ENCODE measurements at places on chromosomes 5 and 9.

DNA sequence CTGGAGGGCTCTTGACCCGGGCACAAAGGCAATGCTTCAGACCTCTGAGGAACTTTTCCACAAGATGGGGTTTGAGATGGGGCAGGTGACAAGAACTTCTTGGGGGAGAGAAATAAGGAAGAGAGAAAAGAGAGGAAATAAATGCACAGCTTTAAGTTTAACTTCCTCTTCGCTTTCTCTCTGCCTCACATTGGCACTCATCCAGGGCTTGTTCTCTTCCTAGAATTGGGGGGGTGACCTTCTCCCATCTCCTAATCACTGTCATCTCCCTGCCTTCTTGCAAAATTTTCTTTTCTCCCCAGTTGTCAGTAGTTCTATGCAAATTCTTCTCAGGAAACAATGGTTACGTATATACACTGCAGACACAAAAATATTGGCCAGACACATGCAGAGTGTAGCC is 19.1 kb upstream of the ADCY2 start:
- DNase-seq, result no peak

DNA sequence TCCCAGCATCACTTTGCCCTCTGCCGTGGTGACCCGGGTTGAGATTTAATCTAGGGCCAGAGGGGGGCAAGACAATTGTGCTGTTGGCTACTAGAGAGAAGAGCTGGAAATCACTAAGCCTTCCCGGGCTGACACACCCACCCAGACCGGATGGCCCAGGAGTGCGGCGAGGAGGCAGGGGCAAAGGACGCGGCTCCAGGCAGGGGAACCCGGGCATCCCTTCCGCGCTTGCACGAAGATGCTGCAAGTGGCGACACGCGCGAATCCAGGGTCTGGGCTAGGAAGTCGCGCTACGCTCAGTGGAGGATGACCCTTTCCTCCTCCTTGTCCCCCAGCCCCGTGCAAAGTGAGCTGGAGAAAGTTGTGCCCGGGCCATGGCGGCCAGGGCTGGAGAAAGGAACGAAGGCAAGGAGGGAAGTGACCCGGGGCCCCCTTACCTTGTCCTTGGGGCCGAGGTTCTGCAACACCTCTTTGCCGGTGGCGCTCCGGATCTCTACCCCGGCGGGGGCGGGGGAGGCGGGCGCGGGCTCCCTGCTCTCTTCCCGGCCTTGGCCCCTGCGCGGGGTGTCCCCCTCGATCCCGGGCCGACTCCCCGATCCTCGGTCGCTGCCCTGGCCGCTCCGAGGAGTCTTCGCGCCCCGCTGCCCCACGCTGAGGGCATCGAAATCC is 693 bp downstream of the DPYSL3 start:
- DNase-seq, result no peak

DNA sequence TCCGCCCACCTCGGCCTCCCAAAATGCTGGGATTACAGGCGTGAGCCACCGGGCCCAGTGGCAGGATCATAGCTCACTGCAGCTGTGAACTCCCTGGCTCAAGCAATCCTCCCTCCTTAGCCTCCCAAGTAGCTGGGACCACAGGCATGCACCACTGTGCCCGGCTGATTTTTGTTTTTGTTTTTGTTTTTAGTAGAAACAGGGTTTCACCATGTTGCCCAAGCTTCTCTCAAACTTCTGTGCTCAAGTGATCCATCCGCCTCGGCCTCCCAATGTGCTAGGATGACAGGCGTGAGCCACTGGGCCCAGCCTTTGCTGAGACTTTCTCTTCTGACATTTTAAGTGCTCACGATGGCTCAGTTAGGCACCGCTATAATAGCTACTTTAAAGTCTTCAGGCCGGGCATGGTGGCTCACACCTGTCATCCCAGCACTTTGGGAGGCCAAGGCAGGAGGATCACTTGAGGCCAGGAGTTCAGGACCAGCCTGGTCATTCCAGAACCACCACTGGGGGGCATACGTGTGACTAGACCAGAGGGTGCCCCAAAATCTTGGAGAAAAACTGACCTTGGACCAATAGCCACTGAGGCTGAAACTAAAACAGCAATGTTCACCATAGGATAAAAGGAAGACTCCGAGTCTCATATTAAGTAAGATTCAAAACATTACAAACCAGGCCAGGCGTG is 3.1 kb upstream of the ENTPD8 start:
- DNase-seq, result no peak

DNA sequence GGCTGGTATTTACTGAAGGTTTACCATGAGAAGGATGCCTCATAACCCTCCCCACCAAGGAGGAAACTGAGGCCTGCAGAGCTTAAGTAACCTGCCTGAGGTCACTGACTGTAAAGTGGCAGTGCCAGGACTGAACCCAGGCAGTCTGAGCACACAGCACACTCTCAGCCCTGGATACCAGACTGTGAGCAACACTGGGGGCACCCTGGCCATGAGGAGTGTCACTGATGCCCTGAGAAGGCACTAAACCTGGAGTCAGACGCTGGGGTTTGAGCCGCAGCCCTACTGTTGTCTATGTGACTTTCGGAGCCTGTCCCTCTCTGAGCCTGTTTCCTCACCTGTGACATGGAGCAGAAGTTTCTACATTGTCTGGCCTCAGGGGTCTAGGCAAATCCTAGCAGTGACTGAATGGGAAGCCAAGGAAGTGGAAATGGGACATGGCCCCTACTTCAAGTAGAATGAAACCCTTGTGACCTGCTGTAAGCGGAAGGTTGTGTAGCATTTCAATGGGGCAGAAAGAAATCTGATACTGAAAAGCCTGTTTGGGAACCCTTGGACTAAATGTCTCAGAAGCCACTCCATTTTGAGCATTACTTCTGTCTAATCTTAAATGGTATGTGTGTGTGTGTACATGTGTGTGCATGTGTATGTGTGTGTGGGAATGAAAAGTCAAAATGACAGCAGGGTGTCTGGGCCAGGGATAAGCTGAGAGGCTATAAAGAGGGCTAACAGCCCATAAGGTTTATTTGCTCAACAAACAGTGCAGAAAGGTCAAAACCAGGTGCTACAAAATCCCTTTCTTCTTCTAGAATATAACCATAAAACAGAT is 36.0 kb downstream of the B4GALT1 start:
- DNase-seq, result no peak

DNA sequence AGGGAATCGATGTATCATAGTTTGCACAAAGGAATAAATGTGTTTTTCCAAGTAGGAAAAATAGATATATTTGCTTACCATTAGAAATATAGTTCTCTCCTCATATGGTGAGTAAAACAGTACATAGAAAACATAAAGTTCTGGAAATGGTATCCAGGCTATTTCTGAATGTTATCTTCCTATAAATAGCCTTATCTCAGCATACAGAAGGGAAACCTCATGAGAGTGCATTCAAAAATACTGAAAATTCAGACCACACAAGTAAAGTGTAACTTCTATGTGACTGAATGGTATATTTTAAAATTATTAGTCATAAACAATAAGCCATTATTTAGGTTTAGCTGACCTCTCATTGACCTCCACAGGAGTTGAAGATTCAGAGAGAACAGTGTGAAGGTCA is 43.5 kb downstream of the MOCS2 start:
- DNase-seq, result no peak

DNA sequence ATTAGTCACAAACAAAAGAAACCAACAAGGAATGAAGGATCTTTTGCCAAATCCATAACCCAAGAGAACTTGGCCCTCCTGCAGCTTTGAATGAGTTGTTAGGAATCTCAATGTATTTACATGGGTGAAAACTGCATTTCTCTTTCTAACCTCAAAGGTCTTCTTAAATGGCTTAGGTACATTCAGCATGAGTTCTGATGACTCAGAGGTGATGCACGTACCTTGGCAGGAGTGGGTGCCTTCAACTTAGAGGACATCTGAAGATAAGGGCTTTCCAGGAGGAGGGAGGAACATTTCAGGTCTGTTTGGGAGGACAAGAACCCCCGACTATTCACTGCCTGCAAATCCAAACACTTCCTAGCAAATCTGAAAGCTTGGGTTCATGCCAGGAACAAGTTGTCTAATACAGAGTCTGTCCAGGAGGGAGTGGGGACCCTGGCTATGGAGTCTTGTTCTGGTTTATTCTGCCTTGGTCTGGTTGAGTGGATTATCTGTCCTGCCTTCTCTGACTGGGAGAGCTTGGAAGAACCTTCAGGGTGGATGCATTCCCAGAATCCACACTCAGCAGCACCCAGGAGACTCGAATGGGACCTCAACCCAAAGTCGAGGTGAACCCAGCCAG is 65.7 kb downstream of the IRX2 start:
- no peak for DNase-seq

DNA sequence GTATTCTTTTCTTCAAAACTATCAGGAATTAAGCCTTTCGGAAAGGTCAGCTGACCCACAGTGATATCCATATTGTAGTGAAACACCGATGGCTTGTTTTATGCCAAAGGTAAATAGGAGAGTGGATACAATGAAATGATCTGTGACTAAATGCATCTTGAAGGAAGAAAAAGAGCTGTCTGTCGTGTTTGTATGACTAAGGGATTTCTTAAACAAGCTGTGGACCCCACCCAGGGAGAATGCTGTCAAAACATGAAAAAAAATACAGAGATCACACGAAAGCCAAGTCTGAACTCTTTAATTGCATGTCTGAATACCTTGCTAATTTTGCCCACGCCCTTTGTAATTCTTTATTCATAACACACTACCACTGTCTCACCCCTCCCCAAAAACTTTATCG is 286.4 kb upstream of the WWC1 start:
- DNase-seq, result no peak

- DNase-seq, result no peak
Measured at GRCh38 chr5:23025629-23026233, 172.6 kb upstream of the CDH12 start.

GRCh38 chr5:127959152-127959764 is 124.3 kb upstream of the SLC12A2 start:
- no peak for DNase-seq

DNA sequence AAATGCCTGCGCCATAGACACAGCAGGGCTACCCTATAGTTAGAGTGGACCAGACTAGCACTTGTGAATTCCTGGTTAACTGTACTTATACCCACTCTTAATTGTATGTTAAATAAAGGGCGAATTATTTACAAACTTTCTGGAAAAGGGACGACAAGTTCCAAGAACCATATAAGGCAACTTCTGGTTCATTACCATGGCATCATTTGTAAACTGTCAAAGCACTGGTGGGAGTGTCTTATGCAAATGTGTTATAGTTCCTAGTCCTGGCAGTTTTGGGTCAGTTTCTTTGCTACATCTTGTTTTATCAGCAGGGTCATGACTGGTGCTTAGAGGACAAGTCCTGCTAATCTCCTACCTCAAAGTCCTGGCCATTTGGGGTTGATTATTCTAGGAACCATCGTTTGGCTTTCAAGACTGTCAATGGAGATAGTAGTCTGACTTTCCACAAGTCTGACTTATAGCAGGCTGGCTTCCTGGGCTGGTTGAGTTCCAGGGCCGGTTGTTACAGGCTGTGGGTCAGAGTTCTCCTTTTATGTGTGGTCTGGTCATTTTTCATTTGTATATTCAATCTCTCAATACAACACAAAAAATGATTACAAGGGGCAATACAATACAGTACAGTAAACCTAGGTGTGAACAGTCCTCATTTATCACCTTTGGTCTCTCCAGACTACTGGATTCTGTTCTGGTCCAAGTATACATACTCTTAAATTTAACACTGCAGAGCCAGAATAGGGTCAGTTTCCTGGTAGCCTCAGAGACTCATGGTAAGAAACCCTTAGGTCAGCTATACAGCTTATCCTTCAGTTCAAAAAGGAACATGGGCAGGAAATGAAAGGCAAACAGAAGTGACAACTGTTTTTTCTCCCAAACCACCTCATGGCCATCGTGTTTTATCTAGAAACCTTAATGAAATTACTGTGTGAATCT is 8.3 kb upstream of the CFAP95 start:
- no peak for DNase-seq

All from activated CD4-positive, alpha-beta T cell treated with anti-CD3 and anti-CD28 coated beads, Interleukin-10, Interleukin-2, amounts not matched to agents 100 ng/mL and 50 ng/mL, durations not matched to agents 16 hours and 8 hours (primary cell).